ENCODE measurements at places on chromosomes 3 and 15.

GRCh38 chr3:23314981-23315762 lies 112.0 kb downstream of the UBE2E2 start:
- DNase-seq, result no peak

GRCh38 chr3:156604642-156605144 lies 49.8 kb upstream of the SSR3 start:
- no peak for DNase-seq

GRCh38 chr3:59486520-59486919 lies 436.7 kb upstream of the CFAP20DC start:
- no peak for DNase-seq

- DNase-seq, result no peak
These were observed 76.5 kb upstream of the BCL6 start for GRCh38 chr3:187821616-187822317.

DNA sequence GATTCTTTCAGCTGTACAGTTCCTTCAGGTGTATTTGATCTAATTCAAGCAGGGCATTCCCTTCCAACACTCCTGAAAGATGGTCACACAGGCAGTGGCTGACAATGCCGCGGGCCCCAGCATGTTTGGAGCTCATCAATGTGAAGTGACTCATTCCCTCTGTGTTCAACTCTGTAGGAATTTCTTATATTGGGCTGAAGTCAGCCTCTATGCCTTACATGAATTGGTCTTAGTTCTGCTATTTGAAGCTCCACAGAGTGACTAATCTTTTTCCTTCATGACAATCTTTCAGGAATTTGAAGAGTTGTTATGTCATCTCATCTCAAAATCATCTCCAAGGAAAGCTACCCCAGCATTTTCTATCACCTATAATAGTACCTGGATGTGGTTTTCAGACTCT lies 142.5 kb upstream of the C2CD4B start:
- no peak for DNase-seq

DNA sequence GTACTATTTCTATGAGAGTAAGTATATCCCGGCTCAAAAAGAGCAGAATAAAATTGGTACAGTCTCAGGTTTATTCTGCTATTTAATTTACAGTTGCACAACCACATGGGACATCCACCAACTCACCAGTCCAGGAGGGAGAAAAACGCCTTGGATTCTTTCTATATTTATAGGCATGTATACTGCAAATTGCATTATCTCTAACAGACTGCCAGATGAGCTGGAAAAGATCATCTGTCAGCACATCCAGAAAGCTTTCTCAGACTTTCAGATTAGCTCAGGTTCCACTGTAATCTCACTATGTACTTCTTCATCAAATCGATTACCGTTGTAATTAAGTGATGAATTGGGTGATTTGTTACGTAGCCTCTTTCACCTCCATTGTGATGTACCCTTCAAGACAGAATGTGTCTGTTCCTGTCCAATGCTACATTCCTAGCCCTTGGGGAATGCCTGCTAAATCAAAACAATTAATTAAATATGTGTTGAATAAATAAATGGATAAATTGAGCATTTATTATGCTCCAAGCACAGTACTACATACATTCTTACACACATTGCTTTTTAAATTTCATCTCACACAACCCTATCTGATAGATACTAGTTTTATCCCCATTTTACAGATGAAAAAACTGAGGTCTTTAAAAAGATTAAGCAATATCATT lies 38.1 kb upstream of the TMC3 start:
- no peak for DNase-seq

- peak; percentile 14 for DNase-seq
These were observed 928 bp downstream of the CEP97 start for GRCh38 chr3:101725194-101725889.

GRCh38 chr15:93587059-93587521 lies 498.1 kb upstream of the RGMA start:
- DNase-seq, result no peak

- DNase-seq, result no peak
These were observed 41.6 kb downstream of the MEGF11 start for GRCh38 chr15:66211670-66212562.
